ENCODE measurements at places on chromosomes 13 and 19. TPM values are rescaled to one million over a fixed set of nuclear protein-coding genes. Genes with fewer than 3 reads are reported as not detected.

The RFXAP gene
- 1.8 TPM for total RNA-seq

The GAMT gene
- 42.6 TPM for total RNA-seq

The WDR88 gene
- total RNA-seq = not detected

The GNG8 gene
- not detected for total RNA-seq

The KIR3DL2 gene
- total RNA-seq = not detected

The NR2C2AP gene
- total RNA-seq = 9.6 TPM

The TJP3 gene
- total RNA-seq = not detected
